ENCODE measurements at places on chromosomes 7 and 10. TPM values are rescaled to one million over a fixed set of nuclear protein-coding genes. Genes with fewer than 3 reads are reported as not detected.

GRCh38 chr7:121953164-121953563 lies 80.2 kb downstream of the PTPRZ1 start:
- no peak overlapping the region for H3K27ac ChIP-seq
- no peaks in the 10 kb centered on the region for H3K4me1 ChIP-seq
- no peak overlapping the region for H3K4me3 ChIP-seq
- H3K36me3 ChIP-seq: no peaks in the 10 kb centered on the region
- no peak for DNase-seq
- no peaks in the 10 kb centered on the region for H3K27me3 ChIP-seq

The TPST1 gene
- total RNA-seq: 3.6 TPM

DNA sequence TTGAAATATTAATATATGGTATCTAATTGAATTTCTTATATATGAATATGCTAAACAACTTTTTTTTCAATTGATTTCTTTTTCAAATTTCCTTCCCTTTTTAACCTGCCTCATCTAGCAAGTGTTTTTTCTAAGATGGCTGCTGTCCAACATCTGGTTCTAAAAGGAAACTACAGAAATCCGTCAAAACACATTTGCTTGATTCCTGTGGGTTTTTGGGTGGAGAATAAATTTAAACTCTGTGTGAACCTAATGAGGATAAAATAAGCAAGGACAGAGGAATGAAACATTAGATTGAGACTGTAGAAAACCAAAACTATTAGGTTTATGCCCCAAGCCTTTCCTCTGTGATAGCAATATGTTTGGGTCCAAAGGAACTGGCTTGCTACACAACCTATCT lies 75.5 kb upstream of the STARD3NL start:
- H3K36me3 ChIP-seq: no peaks in the 10 kb centered on the region
- DNase-seq: no peak
- no peaks in the 10 kb centered on the region for H3K4me1 ChIP-seq
- H3K27ac ChIP-seq: no peak overlapping the region

The IFIT1B gene
- total RNA-seq: 0.78 TPM

- no peaks in the 10 kb centered on the region for H3K36me3 ChIP-seq
- no peak for DNase-seq
- H3K4me1 ChIP-seq: no peaks in the 10 kb centered on the region
- H3K27me3 ChIP-seq: no peaks in the 10 kb centered on the region
Measured at GRCh38 chr10:75432176-75432575, 752 bp downstream of the LRMDA start.

The AKR1C4 gene
- not detected for total RNA-seq

DNA sequence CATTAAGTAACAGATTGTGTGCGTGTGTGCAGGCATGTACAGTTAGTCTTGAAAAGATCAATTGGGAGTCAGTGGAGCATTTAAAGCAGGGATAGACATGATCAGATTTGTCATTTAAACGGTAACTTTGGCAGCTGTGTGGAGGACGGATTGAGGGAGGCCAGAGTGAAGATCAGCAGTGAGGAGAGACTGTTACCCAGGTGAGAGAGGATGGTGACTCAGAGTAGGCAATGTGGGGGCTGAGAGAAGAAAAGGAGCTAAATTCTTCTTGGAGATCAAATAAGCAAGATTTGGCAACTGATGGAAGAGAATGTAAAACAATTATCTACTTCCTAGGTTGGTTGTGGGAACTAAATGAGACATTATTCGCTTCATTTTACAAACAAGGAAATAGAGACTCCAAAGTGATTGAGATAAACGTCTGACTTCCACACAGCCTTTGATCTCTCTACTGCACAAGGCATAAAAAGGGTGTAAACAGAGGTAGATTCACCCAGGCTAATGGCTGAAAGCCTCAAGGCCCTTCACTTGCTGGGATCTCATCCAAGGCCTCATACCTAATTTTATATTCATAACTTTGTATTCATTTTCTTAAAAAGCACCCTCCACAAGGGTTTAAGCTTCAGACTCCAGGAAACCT lies 665.1 kb upstream of the GALNT17 start:
- DNase-seq: no peak
- H3K36me3 ChIP-seq: no peaks in the 10 kb centered on the region
- H3K27me3 ChIP-seq: no peaks in the 10 kb centered on the region
- no peak overlapping the region for H3K4me3 ChIP-seq
- no peak overlapping the region for H3K27ac ChIP-seq

The ZNF316 gene
- total RNA-seq: 9.1 TPM

Measured in Karpas-422 (cell line).